ENCODE measurements at places on chromosomes 3 and 15.

DNA sequence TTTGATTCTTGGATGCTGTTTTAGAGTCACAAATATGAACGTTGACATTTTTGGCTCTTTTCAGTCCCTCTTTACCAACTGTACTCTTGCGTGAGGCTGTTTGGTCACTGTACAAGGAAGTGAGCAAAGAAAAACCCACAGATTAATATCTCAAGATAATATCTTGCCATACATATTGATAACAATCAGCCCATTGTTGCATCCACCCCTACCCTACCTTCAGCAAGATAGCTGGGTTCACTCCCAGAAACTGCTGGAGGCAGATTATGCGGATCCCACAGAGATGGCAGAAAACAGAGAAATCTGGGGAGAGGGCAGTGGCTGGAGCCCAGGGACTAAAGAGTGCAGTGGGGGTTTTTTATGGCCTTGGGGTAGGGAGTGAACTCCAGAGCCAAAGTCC lies 29.9 kb upstream of the MFSD1 start:
- DNase-seq: no peak

GRCh38 chr15:76140074-76140464 lies 80.3 kb downstream of the TMEM266 start:
- no peak for DNase-seq

DNA sequence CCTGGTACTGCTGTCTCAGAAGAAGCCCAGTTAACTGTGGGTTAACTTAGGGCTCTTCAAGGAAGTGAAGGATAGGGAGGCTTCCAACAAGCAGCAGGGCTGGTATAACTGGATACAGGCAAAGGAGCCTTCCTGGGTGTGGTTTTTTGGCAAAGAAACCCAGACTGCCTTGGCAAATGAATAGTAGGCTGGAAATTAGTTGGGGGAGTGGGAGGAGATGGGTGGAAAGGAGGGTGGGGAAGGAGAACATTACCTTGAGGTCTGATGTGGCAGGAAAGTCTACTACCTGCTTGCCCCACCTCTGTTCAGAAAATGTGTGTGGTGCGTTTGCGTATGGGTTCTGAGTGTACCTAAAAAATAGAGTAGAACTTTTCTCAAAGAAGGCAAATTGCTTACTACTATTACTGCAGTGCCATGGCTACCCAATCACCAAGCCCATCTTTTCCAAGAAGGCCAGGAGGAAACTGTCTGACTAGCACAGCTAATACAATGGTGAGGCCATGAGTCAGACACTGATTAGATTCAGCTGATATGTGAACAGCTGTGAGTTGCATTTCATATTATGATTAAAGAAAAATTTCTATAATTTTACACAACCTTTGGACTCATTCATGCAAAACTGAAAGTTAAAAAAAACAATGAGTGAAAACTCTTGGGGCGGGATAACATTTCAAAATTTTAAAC lies 55.2 kb downstream of the SPTSSB start:
- no peak for DNase-seq

DNA sequence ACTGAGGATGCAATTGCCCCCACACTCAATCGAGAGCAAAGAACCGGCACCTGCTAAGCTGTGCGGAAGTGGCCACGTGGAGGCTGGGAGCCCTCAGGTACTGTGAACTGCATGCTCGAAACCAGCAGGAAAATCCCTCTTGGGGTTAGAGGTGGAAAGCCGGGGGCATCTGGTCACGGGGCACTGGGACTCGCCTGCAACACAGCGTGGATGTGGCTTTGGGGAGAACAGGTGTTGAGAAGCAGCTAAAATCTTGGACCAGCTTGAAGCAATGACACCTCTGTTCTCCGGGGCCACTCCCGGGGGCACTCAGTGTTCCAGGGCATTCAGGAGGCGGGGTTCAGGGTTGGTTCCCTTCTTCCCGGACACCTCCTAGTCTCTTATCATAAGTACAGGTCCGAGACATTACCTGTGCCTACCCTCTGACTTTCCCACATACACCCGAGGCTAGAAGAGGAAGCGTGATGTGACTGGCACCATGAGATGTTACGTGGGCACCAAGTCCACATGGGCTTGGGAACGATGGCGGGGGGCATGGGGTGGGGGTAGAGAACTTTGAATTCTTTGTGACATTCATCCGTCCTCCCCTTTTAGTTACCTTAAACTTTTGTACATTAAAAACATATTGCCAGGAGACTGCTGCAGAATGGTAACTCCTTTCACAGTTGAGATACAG lies 172.0 kb downstream of the ADAMTS17 start:
- DNase-seq: no peak

GRCh38 chr3:123449102-123449996 lies 459 bp upstream of the ADCY5 start:
- no peak for DNase-seq

GRCh38 chr3:185712337-185712736 lies 112.5 kb downstream of the IGF2BP2 start:
- DNase-seq: no peak

- no peak for DNase-seq
Observed at GRCh38 chr15:37221671-37222145, 121.4 kb upstream of the MEIS2 start.

DNA sequence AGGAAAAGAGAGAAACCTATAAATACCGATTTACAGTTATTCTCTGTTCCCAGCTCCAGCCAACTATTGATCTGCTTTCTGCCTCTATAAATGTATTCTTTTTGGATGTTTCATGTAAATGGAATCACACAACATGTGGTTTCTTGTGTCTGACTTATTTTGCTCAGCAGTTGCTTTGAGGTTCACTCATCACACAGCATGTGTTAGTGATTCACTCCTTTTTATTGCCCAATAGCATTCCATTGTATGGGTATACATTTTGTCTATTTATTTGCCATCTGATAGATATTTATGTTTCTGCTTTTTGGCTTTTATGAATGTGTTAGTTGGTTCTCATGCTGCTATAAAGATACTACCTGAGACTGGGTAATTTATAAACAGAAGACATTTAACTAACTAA lies 23.6 kb downstream of the CCR1 start:
- DNase-seq: no peak

DNA sequence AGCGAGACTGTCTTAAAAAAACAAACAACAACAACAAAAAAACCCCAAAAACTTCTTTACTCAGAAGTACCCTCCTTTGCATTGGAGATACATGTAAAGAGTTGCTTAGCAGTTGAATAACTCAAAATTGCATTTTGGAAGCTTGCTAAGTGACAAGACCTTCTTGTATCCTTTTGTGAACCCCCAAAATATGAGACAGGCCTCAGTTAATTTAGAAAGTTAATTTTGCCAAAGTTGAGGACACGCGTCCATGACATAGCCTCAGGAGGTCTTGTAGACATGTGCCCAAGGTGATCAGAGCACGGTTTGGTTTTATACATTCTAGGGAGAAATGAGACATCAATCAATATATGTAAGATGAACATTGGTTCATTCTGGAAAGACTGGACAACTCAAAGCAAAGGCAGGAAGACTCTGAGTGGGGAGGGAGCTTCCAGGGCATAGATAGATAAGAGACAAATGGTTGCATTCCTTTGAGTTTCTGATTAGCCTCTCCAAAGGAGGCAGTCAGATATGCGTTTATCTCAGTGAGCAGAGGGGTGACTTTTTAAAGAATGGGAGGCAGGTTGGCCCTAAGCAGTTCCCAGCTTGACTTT lies 1.7 kb upstream of the ARF4 start:
- DNase-seq: no peak

DNA sequence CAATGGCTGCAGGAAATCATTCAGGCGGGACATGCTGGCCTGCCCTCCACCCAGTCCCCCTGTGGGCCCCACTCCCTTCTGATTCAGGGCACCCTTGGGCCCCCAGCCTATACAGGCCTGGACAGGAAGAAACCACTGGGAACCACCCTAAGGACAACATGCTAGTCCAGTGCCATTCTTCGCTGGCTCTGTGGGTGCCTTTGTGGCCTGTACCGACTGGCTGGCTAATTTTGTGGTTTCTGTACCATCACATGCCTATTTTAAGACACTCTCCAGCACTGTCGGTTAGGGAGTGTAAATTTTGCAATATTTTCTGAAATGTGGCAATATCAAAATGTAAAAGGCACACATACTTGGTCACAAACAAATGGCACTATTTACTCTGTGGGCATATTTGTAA lies 61.4 kb upstream of the POLG start:
- DNase-seq: no peak

DNA sequence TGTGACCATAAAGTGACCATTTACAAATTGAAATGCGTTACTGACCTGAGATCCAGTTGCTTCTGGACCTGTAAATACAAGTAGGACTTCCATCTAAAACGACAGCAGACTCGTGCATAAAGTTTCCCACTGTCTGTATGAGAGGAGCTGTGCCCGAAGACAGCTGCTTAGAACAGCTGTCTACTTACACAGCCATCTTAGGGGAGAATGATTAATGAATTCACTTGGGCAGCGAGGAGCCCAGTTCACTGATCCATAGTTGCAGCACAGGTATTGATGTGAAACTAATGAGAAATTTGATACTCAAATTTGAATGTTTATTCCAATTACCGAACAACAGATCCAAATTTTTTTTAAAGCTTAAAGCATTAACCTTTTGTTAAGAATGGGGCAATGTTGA lies 748.1 kb downstream of the NR2F2 start:
- DNase-seq: no peak

DNA sequence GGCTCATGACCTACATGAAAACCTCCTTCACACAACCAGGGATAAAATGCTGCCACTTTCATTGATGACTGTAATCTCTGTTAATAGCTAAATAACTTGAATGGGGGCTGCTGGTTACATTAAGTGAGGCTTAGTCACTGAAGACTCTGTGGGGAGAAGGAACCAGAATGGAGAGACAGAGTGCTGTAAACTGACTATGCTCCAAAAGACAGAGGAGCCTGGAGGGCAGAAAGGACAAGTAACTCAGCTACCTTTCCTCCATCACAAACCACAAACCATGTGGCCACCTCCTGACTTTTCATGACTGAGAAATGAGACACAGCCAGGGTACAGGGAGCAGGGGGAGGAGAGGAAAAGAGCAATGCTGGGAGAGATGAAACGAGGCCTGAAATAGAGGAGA lies 97.1 kb upstream of the TRIM42 start:
- no peak for DNase-seq

GRCh38 chr15:33145447-33145846 lies 49.1 kb downstream of the FMN1 start:
- DNase-seq: no peak

- no peak for DNase-seq
Observed at GRCh38 chr3:171752329-171752728, 58.0 kb downstream of the PLD1 start.

DNA sequence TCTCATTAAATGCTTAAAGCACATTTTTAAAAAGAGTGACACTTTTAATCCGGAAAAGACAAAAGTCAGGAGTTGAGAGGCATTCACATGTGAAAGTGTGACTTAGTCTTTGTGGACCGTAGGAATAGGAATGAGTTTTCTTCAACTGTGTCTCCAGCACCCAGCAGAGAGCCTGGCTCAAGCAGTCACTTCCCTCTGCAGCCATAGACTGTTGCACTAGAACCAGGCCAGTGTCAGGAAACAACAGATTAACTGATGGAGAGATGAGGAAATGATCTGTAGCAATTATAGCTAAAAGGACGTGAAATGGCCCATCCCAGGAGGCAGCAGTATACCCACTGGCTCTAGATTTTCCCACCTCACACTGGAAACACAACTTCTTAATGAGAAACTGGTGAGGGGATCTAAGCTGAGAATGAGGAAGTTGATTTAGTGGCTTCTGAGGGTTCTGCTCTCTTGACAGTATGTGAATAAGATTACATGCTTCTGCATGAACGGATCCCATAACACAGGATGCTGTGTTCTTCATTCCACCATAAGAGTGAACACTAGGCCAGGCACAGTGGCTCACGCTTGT lies 19.8 kb downstream of the CFAP92 start:
- DNase-seq: no peak

DNA sequence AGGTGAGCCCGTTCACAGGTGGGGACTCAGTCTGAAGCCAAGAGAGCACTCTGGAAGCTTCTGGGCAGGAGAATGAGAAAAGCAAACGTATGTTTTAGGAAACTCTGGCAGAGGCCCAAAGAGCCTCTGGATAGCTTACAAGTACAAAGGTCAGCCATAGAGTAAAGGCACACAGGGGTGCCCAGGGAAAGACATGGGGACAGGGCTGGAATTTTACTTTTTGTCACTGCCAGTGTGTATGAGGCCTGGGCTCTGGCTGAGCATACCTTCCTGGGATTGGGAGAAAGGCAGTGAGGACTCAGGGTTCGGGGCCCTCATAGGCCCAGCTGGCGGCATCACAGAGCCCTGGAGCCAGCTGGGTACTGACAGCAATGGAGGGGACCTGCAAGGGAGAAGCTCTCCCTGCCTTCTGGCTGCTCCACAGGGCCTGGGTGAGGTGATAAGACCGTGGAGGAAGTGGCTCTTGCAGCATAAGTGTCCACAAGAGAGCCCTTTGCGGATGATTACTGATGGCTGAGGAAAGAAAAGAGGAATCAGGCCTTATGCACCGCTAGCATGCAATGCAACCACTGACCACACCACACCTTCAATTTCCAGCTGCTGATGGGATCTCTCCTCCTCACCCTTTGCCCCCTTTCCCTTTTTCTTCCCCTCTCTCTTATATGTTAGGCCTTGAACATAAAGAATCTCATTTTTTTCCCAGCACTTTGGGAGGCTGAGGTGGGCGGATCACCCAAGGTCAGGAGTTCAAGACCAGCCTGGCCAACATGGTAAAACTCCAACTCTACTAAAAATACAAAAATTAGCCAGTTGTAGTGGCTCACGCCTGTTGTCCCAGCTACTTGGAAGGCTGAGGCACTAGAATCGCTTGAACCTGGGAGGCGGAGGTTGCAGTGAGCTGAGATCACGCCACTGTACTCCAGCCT lies 25.1 kb upstream of the BCL2L10 start:
- DNase-seq: no peak

GRCh38 chr3:29502771-29503170 lies 221.9 kb downstream of the RBMS3 start:
- DNase-seq: no peak

DNA sequence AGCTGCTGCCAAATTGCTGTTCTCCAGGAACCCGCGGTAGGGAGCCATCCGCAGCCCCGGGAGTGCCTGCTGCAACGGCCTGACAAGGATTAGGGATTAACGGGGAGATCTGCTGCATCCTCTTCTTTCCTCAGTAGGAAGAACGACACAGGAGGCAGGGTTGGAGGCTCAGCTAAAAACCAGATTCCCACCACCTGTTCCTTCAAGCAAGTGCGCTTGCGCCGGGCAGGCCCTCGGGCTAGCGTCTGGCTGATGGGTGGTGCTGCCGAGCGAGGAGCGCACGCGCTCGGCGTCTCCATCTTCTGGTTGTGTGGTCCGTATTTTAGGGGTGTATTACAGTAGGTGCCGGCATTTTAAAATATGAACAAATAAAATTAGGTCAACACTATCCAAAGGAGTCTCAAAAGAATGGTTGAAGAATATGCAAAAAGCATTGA lies 25.4 kb upstream of the SLC25A26 start:
- DNase-seq: no peak

DNA sequence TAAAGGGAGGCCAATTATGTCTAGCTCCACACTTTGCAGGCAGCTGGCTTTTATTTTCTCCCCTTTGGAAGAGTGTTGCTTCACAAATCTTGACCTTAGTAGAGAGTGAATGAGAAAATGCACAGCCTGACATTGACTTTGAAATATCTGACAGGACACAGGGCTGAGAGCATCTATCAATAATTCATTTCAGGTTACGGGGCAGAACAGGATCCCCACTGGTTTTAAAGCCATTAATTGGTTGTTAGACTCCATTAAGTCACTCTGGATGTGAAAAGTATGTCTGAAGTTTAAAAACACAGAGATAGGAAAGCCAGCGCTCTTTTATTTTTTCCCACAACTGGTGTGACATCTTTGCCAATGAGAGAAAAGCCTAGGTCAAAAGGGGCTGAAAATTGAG lies 251.9 kb upstream of the TMC3 start:
- no peak for DNase-seq

- DNase-seq: no peak
Observed at GRCh38 chr3:14740983-14741382, 66.0 kb downstream of the C3orf20 start.

GRCh38 chr15:67998599-67999133 lies 55.4 kb upstream of the PIAS1 start:
- no peak for DNase-seq
